Osteoblast (primary cell): ENCODE measurements at places on chromosomes 2 and 18. TPM values are rescaled to one million over a fixed set of nuclear protein-coding genes. Genes with fewer than 3 reads are reported as not detected.

Gene DLX1
- total RNA-seq = 1.8 and 2.4 TPM in 2 replicates

Gene TCF23
- total RNA-seq = not detected in 2 replicates

Gene KLHL14
- not detected in 2 replicates for total RNA-seq

Gene TLX2
- under 0.01 and 0.36 TPM in 2 replicates for total RNA-seq

Gene FEV
- not detected in 2 replicates for total RNA-seq

Gene EPB41L3
- total RNA-seq = 0.72 and 0.88 TPM in 2 replicates

Gene DSG1
- not detected in 2 replicates for total RNA-seq
